Panc1 (cell line): ENCODE measurements at places on chromosomes 13 and 19. TPM values are rescaled to one million over a fixed set of nuclear protein-coding genes. Genes with fewer than 3 reads are reported as not detected.

- no peak for DNase-seq
Observed at GRCh38 chr13:110523838-110524540, 37.5 kb downstream of the RAB20 start.

Gene CYP4F8
- total RNA-seq, result not detected

DNA sequence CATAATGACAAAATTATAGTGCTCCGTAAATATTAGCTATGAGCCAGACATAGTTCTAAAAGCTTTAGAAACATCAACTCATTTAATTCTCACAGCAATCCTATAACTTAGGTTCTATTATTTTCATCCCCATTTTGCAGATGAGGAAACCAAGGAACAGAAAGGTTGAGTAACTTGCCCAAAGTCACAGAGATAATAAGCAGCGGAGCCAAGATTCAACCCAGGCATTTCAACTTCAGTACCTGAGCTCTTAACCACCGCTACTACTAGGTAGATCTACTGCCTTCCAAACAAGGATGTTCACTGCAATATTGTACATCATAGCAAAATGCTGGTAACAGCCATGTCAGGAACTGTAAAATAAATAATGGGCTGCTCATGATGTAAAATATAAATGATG, 39.9 kb downstream of the ELF1 start:
- no peak for DNase-seq

DNA sequence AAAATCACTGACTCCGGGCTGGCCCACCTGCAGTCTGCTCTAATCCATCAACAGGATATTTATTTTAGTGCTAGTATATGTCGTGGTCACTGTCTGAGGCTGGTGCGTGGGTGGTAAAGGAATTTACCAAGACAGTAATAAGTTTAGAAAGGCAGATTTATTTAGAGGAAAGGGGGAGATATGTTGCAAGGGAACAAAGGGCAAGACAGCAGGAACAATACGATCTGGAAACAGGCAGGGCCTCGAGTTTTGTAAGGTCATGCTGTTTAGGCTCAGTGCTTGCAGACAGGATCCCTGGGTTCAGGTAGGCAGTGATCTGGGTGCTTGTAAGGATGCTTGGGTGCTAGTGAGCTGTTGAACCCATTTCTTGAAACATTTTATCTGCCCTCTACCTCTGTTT, 748.2 kb upstream of the SLITRK5 start:
- no peak for DNase-seq

- DNase-seq, result no peak
Observed at GRCh38 chr13:85287528-85287927, 511.7 kb downstream of the SLITRK6 start.

DNA sequence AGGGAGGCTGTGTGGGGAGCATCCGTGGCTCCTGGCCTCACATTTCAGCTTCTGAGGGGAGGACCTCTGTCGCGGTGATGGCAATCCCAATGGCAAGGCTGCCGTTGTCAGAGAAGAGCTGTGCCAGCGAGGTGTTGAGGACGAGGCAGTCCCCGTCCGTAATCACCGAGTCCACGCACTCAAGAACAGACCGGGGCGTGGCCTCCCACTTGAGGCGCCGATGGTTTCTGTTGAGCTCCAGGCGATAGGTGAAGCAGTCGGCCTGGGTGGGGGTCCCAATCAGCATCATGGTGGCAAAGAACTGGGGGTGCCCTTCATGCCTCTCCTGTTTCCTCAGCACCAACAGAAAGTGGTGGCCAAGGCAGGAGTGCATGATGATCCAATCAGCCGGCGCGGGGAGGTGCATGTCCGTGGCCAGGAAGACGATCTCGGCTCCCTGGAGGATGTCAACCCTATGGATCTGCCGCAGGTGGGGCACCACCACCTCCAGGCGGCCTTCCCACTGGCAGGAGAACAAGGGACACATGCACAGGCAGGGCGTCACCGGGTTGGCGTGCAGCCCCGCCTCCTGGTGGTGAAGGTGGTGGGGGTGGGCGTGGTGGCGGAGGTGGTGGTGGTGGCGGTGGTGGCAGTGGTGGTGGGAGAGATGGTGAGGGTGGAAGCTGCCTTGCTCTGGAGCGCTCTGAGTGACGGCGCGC, 68.1 kb downstream of the SIAH3 start:
- DNase-seq, result no peak

DNA sequence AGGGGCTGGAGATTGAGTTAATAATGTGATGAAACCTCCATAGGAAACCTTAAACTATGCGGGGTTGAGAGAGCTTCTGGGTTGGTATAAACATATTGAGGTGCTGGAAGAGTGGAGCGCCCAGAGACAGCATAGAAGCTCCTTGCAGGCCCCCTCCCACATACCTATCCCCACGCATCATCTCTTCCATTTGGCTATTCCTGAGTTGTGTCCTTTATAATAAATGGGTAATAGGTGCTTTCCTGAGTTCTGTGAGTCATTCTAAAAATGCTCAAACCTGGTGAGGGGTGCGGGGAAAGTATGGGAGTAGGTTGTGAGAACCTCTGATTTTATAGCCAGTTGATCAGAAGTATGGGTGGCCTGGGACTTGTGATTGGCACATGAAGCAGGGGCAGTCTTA, 14.6 kb downstream of the CCDC122 start:
- DNase-seq, result no peak

Gene STOML3
- total RNA-seq, result not detected

- DNase-seq, result peak; percentile 94
Observed at GRCh38 chr19:34677386-34678084, at the start of gene ZNF302. Gene ZNF302, plus strand, starts transcription at chr19:34677678. Its CDS starts 1,127 bp downstream, at chr19:34678805.

Gene C19orf67
- total RNA-seq, result 0.28 TPM

DNA sequence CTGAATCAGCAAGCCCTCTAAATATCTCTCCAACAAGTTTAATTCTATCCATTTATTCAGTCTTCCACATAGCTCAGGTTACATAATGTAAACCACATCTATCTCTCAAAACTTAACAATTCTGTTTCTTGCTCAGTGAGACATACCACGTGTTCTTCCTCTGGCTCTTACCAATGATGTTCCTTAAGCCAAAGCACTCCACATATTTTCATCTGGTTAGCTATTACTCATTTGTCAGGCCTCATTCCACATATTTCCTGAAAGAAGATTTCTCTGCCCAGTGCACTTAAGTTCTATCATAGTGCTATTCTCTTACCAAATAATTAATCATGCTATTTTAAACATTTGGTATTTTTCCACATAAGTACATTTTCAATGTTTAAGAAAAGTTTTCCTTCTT, 403.3 kb upstream of the ATXN8OS start:
- DNase-seq, result no peak

DNA sequence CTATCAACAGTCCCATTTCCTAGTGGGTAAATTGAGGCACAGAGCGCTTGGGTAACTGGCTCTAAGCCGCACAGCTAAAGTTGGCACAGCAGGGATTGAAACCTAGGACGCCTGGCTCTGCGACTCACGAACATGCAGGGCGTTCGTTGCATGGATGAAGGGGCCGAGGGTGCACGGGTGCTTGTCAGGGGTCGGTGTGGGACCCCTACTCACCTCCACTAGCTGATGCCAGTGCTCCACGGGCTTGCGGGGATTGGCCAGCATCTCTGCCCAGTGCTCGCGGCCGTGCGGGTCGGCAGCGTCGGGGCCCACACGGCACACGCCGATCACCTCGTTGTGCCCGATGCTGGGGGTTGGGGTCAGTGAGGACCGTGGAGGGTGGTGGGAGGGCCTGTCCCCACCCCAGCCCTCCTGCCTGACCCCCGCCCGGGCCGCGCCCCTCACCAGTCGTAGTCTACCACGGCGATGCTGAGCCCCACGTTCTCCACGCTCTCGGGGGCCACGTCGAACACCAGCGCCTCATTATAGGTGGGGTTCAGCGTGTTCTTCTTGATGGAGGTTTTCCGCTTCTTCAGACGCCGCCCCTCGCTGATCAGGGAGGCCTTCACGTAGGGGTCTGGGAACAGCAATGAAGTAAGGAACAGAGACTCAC, 14.6 kb downstream of the SYT3 start:
- no peak for DNase-seq

DNA sequence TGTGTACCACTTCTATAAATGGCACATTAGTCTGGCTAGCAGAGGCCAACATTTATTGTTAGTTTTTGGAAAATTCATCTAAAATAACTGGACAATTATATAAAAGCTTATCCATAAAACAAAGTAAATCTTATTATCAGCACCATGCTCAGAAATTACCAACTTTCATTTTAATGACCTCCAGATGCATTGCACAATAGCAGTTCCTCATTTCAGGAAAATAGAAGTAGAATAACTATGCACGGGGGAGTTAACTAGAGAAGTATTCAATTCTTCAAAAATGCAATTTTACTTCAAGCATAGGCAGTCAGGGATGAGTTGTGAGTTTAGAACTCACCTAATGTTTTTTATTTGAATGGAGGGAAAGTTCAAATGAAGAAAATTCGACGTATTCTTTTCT, 1023.5 kb downstream of the PCDH17 start:
- no peak for DNase-seq

DNA sequence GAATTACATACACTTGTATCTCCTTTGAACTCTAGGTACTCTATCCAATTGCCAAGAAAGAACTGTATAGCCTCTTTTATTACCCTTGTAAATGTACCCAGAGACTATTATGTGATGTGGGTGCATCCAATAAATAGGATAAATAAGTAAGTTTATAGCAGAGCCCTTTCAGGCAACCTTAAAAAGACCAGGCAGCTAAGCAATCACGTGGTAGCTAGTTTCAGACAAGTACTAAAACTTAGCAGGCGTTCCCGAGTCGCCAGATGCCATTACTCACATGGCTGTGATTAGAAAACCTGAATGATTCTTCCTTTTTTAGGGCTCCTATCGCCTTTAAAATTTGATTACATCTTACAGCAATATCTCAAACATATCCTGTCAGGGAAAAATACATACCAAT, 1303.0 kb downstream of the EFNB2 start:
- no peak for DNase-seq

- DNase-seq, result no peak
Observed at GRCh38 chr19:17098326-17098725, 22.7 kb downstream of the MYO9B start.

- no peak for DNase-seq
Observed at GRCh38 chr19:35793381-35794165, 18.2 kb downstream of the ARHGAP33 start.

DNA sequence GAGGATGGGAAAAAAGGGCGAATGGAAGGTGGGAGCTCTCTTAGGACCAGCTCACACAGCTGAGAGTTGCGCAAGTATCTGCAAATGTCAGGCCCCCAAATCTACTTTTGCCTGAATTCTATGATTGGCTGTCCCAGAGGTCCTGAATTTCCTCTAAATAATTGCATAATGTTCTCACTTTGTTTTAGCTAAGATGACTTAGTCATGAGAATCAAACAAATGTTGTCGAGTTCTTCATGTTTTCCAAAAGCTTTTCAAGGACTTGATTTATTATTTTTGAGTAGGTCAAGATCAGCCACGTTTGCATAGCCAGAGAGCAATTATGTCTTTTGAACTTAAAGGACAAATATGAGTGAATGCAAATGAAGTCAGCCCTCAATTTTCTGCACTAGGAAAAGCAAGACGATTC, 246.6 kb upstream of the MAB21L1 start:
- DNase-seq, result no peak

Gene SIGLEC9
- not detected for total RNA-seq

GRCh38 chr19:14059093-14059480, 2.8 kb downstream of the PALM3 start:
- no peak for DNase-seq

Gene RYR1
- total RNA-seq, result 34.2 TPM

DNA sequence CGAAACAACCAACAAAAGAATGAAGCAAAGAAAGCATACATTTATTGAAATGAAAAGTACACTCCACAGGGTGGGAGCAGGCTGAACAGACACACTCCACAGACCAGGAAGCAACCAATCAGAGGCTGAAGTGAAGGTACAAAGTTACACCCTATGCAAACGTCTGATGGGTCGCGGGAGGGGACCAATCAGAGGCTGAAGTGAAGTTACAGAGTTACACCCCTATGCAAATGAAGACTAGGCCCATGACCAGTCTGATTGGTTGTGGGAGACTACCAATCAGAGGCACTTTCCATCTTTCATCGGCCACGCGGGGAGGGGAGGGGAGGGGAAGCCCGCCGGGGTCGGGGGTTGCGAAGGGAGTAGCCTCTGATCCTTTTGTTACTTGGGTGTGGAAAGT, 12.4 kb upstream of the FBL start:
- no peak for DNase-seq

GRCh38 chr19:5397804-5398692, 57.2 kb upstream of the ZNRF4 start:
- no peak for DNase-seq

DNA sequence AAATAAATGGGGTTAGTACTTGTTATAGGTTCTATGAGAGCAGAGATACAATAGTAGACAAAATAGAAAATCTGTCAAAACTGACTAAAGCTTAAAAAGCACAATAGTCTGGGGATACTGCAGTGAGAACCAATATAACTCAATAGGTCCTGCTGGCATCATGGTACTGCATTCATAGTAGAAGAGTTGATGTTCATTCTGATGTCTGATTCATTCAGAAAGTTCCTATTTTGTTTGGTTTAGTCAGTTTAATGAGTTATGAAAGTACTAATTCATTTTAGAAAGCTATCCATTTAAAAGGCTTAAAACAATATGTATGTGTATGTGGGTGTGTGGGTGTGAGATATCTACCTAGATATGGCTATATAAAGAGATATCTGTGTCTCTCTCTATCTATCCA, 152.8 kb downstream of the LHFPL6 start:
- no peak for DNase-seq

Gene DACT3
- total RNA-seq, result 1.0 TPM

GRCh38 chr13:57583529-57583928, 48.0 kb upstream of the PCDH17 start:
- DNase-seq, result no peak

- no peak for DNase-seq
Observed at GRCh38 chr13:24627946-24628345, 52.3 kb upstream of the ATP12A start.

Gene IL12RB1
- total RNA-seq, result 0.36 TPM

DNA sequence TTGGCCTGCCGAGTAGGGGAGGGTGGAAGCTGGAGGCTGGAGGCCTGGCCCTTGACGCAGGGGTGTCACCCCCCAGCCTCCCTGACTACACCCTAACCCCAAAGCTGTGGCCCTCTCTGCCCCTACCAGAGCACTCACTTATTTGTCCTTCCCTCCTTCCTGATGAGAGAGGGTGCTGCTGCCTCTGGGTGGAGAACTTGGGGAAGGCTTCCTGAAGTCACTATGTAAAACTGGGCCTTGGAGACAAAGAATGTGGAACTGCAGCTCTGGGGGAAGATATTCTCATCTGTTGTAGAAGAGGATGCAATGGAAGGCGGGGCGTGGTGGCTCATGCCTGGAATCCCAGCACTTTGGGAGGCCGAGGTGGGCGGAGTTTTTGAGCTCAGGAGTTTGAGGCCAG, 485.2 kb downstream of the ZNF536 start:
- no peak for DNase-seq

Gene C1QTNF9
- total RNA-seq, result not detected

Gene TMPRSS9
- total RNA-seq, result 0.23 TPM

GRCh38 chr13:102141625-102142472, 260.0 kb downstream of the FGF14 start:
- no peak for DNase-seq

Gene PABPC3
- 0.18 TPM for total RNA-seq
